ENCODE measurements at places on chromosomes 13 and 19.

DNA sequence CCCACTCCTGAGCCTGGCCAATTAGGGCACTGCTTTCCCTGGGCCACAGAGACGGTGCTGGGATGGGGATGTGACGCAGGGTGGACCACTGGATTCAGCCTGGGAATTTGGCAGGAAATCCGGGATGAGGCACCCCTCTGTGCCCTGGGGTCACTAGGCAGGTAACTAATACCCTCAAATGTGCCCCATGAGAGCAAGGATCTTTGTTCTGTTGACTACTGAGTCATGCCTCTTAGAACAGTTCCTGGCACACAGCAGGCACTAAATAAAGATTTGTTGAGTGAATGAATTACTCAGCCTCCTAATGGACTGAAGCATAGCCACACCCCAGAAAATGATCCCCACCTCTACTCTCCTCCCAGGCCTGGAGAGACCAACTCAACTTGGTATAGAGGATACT, 15.9 kb downstream of the OPA3 start:
- no peak for DNase-seq

DNA sequence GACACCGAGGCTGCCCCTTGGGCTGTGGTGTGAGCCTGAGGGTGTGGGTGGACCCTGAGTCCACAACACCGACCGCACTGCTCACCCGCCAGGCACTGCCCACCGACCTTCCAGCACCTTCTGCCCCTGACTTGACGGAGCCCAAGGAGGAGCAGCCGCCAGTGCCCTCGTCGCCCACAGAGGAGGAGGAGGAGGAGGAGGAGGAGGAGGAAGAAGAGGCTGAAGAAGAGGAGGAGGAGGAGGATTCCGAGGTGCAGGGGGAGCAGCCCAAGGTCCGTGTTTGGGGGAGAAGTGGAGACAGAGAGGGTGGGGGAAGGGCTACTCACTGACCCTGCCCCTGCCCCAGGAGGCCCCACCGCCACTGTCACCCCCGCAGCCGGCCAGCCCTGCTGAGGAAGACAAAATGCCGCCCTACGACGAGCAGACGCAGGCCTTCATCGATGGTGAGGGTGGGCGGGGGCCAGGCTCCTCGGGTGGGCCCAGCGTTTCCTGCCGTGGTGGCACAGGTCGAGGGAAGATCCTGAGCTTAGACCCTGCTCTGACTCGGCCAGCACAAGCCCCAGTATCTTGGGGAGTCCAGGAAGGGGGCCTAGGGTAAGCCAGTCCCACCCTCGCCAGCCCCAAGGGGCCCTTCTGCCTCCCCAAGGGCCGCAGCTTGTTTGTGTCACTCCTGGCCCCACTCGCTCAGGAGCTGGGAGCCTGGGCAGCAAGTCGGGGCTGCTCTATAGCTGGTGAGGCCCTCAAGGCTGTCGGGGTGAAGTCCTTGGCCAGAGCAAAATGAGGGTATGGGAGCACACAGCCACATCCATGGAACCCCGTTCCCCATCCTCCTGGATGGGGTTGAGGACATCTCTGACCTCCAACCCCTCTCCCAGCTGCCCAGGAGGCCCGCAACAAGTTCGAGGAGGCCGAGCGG, 12.2 kb downstream of the PRKCSH start:
- no peak for DNase-seq

- DNase-seq, result no peak
These were observed 175.5 kb downstream of the COL4A1 start for GRCh38 chr13:110131424-110131823.

DNA sequence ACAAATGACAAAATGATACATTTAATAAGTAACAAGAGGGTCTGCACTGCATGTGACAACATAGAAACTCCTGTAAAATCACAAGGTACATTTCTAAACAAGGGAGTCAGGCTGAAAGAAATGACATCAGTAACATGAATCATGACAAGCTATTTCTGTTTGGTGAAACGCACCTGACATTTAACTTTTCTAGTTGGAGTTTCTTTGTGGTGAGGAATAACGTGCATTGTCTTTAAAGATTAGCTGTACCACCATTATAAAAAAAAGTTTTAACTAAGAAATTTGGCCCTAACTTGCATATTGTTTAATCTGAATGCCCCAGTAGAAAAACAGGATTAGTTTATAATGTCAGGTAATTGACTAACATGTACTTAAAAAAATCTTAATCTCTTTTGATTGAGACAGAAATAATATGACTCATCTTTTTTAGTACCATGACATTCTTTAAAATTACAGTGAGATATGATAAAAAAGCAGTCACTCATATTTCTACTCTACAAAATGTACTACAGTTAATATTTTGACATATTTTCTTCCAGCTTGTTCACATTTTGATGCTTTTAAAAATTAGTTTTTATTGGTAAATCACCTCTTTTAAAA, 418.2 kb downstream of the KLF12 start:
- DNase-seq, result no peak

- no peak for DNase-seq
These were observed 103.8 kb downstream of the KL start for GRCh38 chr13:33119856-33120543.

GRCh38 chr13:44334751-44335150, 38.9 kb upstream of the SERP2 start:
- no peak for DNase-seq

- no peak for DNase-seq
These were observed 30.8 kb downstream of the DNAJC3 start for GRCh38 chr13:95707442-95708390.

- DNase-seq, result no peak
These were observed 6.8 kb upstream of the DGKH start for GRCh38 chr13:42041684-42042035.

DNA sequence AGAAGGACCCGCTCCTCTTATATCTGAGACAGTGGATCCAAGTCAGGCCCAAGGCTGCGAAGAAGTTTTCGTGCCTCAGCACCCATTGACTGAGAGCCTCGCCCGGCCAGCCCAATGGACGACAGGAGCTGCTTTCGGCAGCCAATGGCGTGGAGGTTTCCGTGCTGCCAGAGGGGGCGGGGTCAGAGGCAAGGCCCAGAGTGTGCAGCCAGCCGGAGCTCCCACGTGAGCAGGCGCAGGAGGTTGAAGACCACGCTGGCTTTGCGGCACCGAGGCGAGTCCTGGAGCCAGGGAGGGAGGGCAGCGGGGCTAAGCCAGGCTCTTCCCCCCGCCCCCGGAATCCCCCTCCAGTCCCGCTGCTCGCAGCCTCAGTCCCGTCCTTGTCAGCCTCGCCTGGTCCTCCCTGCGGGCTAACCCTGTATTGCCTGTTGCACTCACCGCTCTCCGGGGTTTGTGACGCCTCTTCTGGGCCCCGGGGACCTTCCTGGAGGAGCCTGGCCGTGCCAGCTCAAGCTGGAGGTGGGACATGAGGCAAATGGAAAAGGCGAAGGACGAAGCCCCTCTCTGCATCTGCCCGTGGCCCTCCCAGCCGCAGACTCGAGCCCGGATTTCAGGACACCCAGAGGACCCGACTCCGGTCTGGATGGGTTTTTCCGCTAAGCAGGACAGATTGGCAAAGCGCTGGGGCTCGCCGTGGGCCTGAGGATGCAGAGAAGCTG, 1.5 kb downstream of the IFNL4 start:
- peak; percentile 32 for DNase-seq

DNA sequence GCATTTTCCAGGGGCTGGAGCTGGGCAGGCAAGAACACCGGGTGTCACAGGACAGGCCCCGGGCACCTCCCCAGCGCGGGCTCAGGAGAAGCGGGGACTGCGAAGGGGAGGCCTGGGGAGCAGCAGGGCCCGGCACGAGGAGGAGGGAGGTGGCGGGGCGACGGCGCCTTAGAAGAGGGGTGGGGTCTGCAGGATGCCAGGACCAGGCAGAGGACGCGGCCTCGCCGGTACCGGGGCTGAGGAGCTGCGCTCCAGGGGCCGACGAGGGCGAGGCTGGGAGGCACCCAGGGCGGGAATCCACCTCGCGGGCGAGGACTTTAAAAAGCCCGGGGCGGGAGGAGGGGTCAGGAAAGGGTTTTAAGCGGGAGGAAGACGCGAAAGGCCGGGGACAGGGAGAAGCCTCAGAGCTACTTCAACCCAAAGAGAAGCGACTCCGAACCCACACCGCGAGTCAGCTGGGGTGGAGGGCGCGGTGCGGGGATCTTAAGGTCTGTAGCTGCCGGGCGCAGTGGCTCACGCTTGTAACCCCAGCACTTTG, 665 bp downstream of the ZNF347 start:
- DNase-seq, result peak; percentile 13
